MCF 10A (cell line): ENCODE measurements at places on chromosomes 5 and 9. TPM values are rescaled to one million over a fixed set of nuclear protein-coding genes. Genes with fewer than 3 reads are reported as not detected.

- peak; percentile 61 for DNase-seq
- H3K36me3 ChIP-seq: no peaks in the 10 kb centered on the region
These were observed 77.6 kb upstream of the ADRA1B start for GRCh38 chr5:159838551-159839222.

DNA sequence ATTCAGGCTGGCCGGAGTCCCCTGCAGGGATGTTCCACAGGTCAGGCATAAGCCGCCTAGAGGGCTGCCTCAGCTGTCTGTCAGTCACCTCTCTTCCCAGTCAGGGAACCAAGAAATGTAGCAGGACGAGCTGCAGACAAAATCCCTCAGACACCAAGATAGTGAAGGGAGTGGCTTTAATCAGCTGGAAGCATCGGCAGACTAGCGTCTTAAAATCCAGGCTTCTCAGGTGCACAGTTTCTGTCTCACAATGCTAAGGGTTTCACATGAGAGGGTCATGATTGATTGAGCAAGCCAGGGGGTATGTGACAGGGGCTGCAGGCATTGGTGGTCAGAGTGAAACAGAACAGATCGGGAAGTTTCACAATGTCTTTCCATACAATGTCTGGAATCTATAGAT, 247.2 kb downstream of the CDH10 start:
- no peak overlapping the region for H3K4me3 ChIP-seq
- no peaks in the 10 kb centered on the region for H3K27me3 ChIP-seq
- H3K4me1 ChIP-seq: no peaks in the 10 kb centered on the region

The S100Z gene
- total RNA-seq: not detected in 2 replicates

DNA sequence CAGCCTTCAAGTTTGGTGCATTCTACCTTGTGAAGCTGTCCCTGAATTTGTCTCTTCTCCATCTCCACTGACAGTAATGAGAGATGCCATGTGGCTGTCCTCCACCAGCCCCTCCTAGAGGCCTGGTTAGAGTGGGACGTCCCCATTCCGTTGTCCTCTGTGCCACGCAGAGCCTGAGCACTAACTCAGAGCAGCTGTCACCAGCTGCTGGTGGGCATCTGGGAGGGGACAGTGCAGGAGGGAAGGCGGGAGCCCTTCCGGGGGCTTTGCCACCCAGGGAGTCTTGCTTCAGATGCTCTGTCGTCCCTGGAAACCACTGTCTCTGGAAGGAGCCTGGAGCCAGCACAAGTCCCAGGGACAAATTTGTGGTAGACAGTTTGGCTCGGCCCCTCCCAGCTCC, 78.6 kb downstream of the PDZD2 start:
- no peak overlapping the region for H3K4me3 ChIP-seq
- H3K36me3 ChIP-seq: no peaks in the 10 kb centered on the region
- no peak for DNase-seq

DNA sequence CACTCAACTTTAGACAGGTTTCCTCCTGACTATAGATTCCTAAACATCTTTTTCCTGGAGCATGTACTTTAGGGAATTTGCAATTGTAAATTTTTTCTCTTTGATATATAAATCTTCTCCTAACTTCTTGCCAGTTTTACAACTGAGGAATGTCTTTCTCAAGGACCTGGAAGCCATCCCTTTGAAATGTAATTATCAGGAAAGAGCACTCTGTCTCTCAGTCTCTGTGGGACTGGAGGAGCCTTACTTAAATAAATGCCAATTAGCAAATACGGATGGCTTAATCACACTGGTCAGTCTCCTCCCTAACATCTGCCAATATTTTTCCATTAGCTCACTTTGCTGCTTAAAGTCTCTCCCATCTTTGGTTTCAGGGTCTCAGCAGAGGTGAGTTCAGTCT, 344.3 kb upstream of the ARRDC3 start:
- no peaks in the 10 kb centered on the region for H3K4me1 ChIP-seq
- H3K27me3 ChIP-seq: peaks cover 12% of the 10 kb centered on the region
- no peak overlapping the region for H3K27ac ChIP-seq
- no peak for DNase-seq
- no peaks in the 10 kb centered on the region for H3K36me3 ChIP-seq

DNA sequence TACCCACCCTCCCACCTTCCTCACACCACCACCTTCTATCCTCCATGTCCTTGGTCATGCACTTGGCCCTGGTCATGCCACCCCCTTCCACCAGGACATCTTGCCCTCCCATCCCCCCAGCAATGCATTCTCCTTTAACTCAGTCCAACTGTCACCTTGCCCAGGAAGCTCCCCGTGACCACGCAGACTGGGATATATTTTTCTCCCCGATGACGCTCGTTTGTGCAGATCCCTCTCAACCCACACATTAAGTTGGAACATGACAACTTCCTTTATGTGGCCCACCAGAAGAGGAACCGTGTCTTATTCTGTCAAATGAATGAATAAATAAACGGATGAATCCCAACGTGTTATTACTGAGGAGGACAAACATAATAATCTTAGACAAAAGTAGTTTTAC, 82.8 kb upstream of the TAS2R1 start:
- peaks cover 32% of the 10 kb centered on the region for H3K4me1 ChIP-seq
- H3K27me3 ChIP-seq: no peaks in the 10 kb centered on the region
- H3K36me3 ChIP-seq: no peaks in the 10 kb centered on the region
- no peak for DNase-seq
- H3K27ac ChIP-seq: peak overlapping the region; percentile 82
- peak overlapping the region; percentile 19 for H3K4me3 ChIP-seq

The CCL27 gene
- 0.49 TPM in 1 of 2 replicates, not detected in the other for total RNA-seq

The NPR3 gene
- total RNA-seq: 0.84 and 1.1 TPM in 2 replicates

- H3K4me3 ChIP-seq: no peak overlapping the region
- H3K4me1 ChIP-seq: no peaks in the 10 kb centered on the region
- H3K36me3 ChIP-seq: peaks cover 54% of the 10 kb centered on the region
- DNase-seq: no peak
- H3K27ac ChIP-seq: no peak overlapping the region
These were observed 49.4 kb downstream of the HSD17B4 start for GRCh38 chr5:119501671-119502179.

- H3K4me1 ChIP-seq: peaks cover 12% of the 10 kb centered on the region
- H3K4me3 ChIP-seq: no peak overlapping the region
- DNase-seq: no peak
- H3K36me3 ChIP-seq: no peaks in the 10 kb centered on the region
- H3K27me3 ChIP-seq: no peaks in the 10 kb centered on the region
These were observed 25.0 kb upstream of the CAST start for GRCh38 chr5:96637196-96637595.

GRCh38 chr9:35771534-35771933, 17.5 kb upstream of the MSMP start:
- H3K4me1 ChIP-seq: no peaks in the 10 kb centered on the region
- peak; percentile 54 for DNase-seq
- H3K4me3 ChIP-seq: no peak overlapping the region
- H3K27ac ChIP-seq: no peak overlapping the region

DNA sequence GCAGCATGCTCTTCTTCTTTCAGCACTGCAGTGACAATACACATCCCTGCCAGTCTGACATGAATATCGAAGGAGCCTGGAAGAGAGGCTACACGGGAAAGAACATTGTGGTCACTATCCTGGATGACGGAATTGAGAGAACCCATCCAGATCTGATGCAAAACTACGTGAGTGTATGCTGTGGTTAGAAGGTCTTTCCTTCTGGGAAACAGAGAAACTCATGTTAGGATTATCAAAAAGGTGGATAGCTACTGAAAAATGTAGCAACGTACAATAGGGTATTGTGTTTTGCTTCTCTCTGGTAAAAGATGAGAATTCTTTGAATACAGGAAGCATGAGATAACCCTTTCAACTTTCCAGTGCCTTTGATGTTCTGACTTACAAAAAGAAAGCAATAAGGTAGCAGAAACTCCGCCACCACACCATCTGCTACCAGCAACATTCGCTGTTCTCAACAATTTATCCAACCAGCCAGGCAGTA, 133.3 kb downstream of the PCSK5 start:
- no peak overlapping the region for H3K4me3 ChIP-seq
- H3K4me1 ChIP-seq: no peaks in the 10 kb centered on the region
- H3K27ac ChIP-seq: no peak overlapping the region
- H3K36me3 ChIP-seq: no peaks in the 10 kb centered on the region

- no peak overlapping the region for H3K4me3 ChIP-seq
- peaks cover 27% of the 10 kb centered on the region for H3K27me3 ChIP-seq
- no peaks in the 10 kb centered on the region for H3K36me3 ChIP-seq
- H3K4me1 ChIP-seq: peaks cover 4% of the 10 kb centered on the region
- no peak overlapping the region for H3K27ac ChIP-seq
- DNase-seq: no peak
These were observed 26.1 kb downstream of the NR5A1 start for GRCh38 chr9:124481115-124481514.

GRCh38 chr5:146681585-146682105, 165.7 kb upstream of the GPR151 start:
- no peak overlapping the region for H3K4me3 ChIP-seq
- H3K36me3 ChIP-seq: no peaks in the 10 kb centered on the region
- H3K4me1 ChIP-seq: peaks cover 11% of the 10 kb centered on the region
- H3K27ac ChIP-seq: peak overlapping the region; percentile 14
- H3K27me3 ChIP-seq: no peaks in the 10 kb centered on the region

The SPATA31A3 gene
- total RNA-seq: not detected in 2 replicates

DNA sequence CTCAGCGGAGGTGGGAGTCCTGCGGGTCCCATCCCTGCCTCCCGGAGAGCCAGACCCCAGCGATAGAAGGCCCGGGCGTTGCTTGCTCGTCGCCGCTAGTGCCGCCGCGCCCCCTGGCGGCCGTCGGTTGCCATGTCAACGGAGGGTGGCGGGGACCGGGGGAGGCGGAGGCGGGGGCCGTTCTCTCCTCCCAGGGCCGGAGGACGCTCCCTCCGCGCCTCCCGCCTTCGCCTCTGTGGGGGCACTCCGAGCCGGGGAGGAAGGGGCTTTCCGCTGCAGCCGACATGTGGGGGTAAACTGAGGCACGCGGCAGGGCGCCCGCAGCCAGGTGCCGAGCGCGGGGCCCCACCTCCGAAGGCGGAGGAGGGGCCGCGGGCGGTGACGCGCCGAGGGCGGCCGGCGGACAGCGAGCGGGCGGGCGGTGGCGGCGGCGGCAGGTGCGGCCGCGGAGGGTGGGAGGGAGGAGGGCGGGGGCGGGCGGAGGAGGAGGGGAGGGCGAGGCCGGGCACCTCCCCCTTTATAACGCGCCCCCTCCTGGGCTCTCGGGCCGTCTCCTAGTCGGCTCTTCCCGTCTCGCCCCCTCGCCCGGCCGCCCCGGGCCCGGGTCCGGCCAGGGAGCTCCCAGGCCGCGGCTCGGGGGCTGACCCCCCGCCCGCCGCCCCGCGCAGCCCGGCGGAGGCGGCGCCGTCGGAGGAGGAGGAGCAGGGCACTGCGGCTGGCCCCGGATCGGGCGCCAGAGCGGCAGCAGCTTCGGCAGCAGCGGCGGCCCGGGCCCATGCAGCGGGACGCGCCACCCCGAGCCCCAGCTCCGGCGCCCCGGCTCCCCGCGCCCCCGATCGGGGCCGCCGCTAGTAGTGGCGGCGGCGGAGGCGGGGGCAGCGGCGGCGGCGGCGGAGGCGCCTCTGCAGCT, 556 bp upstream of the CDK9 start:
- H3K27me3 ChIP-seq: no peaks in the 10 kb centered on the region
- peaks cover 38% of the 10 kb centered on the region for H3K36me3 ChIP-seq
- peak overlapping the region; percentile 90 for H3K4me3 ChIP-seq

The LURAP1L gene
- 59.2 and 80.4 TPM in 2 replicates for total RNA-seq
